ENCODE measurements at places on chromosomes 1 and 21. TPM values are rescaled to one million over a fixed set of nuclear protein-coding genes. Genes with fewer than 3 reads are reported as not detected.

The EDEM3 gene
- total RNA-seq, result 58.6 TPM

DNA sequence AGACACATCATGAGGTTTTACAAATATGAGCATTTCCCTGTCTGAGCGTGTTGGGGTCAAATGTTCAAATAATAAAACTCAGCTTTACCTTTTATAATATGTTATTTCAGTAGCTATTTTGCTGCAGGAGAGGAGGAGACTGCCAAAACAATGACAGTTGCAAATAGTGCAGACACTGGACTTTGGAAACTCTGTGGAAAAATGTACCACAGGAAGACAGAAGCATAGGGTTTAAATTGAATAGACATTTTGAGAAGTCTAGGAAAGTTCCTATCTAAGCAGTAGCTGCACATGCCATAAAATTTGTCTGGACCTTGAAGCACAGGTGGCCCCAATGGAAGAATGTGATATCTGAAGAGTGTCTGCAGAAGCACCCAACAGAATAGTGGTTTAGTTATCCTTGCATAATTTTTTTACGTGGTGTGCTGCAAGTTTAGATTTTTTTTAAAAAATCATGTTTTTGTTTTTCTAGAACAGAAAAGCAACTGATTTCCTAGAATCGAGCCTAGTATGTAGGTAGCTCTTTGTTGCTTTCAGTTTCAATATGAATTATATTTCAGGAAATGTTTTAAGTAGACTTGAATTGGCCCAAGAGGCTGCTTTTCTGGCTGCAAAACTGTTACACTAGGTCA is 14.0 kb upstream of the GBP5 start:
- peak; percentile 50 for DNase-seq

The AIM2 gene
- total RNA-seq, result 8.1 TPM

The CELA3B gene
- not detected for total RNA-seq

GRCh38 chr1:179876300-179876715 is 1.3 kb downstream of the TOR1AIP2 start:
- no peak for DNase-seq

The MYOC gene
- not detected for total RNA-seq

DNA sequence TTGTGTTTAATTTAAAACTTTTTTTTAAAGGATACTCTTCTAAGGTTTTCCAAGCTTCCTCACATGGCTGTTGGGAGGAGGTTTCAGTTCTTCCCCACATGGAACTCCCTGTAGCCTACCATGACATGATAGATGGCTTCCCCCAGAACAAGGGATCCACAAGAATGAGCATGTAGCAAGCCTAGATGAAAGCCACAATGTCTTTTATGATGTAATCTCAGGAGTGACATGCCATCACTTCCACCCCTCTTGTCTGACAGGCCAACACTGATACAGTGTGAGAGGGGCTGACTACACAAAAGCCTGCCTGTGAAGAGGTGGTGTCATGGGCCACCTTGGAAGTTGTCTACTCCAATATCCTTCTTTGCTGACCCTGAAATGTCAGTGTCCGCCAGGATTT is 32.0 kb downstream of the CD34 start:
- DNase-seq, result no peak

The IFI44L gene
- total RNA-seq, result 5.3 TPM

The GSTM4 gene
- 12.6 TPM for total RNA-seq

DNA sequence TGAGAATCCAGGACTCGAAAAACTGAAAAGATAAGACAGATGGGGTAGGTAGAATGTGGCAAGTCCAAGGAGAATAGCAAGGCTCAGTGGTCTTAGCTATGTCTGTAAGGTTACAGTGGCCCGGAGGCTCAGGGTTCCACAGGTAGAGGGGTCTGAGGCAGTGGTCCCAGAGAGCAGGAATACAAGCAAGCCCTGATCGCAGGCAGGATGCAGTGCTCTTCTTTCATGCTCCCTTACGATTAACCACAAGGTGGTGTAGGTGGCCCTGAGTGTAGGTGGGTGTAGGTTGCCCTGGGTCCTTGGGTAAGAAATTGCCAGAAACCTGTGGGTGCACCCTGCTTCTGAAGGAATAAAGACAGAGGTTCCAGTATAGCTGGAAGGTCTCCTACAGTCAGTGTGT is 99.1 kb upstream of the RAB3GAP2 start:
- no peak for DNase-seq

The CR1L gene
- total RNA-seq, result 0.19 TPM

DNA sequence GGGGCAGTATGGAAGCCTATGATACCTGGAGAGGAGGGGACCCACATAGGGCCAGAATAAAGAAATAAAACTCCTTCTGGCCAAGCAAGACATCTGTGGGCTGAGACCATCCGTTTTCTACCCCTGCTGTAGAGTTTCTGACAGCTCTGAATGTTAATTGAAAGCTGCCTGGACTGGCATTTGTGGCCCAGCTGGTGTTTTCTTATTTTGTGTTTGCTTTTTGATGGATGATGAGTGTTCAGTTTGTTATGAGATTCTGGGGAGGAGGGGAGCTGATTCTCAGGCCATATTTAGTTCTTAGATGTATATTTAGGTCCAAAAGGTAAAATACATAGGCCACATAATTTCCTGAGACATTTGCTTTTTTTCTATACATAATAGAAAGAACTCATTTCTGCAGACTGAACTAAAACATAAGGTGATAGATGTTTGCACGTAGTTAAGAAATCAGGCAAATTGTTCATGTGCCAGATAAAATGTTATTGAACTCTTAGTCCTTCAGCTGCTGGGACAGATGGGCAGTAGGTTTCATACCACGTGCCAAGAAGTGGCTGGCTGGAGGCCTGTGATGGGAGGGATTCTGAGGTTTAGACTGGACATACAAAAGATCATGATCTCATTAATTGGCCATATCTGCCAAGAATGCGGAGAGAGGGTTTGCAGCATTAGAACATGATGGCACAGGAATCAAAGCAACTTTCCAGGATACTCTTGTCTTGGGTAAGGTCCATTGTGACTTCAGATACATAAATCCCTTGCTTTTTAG is 54.1 kb downstream of the DSCAM start:
- no peak for DNase-seq

- no peak for DNase-seq
These were observed 6.8 kb downstream of the RPE65 start for GRCh38 chr1:68442822-68443556.

The OR2T2 gene
- not detected for total RNA-seq

The CRYZL1 gene
- 63.9 TPM for total RNA-seq

The NECTIN4 gene
- not detected for total RNA-seq

- no peak for DNase-seq
These were observed 6.2 kb downstream of the AMPD2 start for GRCh38 chr1:109625601-109626560.

GRCh38 chr1:39103328-39104157 is 77.4 kb downstream of the NDUFS5 start:
- no peak for DNase-seq

- no peak for DNase-seq
These were observed 36.7 kb downstream of the FH start for GRCh38 chr1:241482761-241483250.

- DNase-seq, result no peak
These were observed 15.1 kb downstream of the CASP9 start for GRCh38 chr1:15508700-15509487.

DNA sequence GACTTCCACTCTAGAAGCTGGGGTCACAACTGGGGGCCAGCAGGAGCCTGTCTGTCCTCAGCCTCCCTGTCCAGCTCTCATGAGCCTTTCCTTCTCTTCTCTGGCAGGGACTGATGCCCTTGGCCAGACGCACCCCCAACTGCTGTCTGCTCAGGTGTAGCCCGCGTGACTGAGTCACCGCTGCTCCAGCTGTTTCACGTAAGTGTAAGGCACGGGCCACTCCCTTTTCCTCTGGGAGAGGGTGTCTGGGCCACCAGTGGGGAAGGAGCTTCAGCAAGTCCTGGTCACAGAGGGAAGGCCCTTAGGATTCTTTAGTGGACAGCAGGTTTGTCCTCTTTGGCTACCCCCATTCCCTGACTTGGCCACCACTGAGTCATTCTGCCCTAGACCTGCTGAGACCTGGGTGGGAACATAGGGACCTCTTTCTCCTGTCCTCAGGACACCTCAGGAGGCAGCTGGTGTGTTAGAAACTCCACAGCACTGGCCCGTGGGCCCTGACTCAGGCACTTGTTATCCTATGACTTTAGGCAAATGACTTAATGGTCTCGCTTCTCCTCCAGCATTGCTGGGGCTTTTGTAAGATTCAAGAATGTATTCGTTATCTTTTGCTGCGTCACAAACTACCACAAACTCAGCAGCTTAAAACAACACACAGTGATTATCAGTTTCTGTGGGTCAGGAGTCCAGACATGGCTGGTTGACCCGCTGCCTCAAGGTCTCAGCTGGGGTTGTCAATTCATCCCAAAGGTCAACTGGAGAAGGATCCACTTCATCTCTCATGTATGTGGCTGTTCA is 64.8 kb downstream of the FAM163A start:
- DNase-seq, result no peak

GRCh38 chr1:31422505-31423319 is 9.7 kb downstream of the SERINC2 start:
- peak; percentile 38 for DNase-seq

The AGTRAP gene
- 21.7 TPM for total RNA-seq

The MATN1 gene
- total RNA-seq, result not detected

GRCh38 chr1:209823143-209824041 is 4.4 kb upstream of the UTP25 start:
- DNase-seq, result peak; percentile 54

DNA sequence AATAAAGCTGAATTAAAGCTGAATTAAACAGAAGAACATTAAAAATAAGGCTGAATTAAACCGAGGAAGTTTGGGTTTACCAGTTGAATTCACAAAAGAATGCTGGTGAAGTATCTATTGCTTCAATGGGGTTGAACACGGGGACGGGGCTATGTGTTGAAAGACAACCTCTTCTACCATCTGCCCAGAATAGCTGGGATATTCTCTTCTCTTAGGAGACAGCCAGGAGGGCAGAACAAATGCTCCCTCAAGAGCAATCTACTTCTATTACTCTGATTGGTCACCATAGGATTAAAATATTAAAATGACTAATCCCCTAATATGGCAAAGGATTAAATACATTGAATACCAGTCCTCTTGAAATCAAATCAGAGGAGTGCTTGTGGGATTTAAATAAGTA is 68.4 kb downstream of the LPGAT1 start:
- DNase-seq, result no peak
